ENCODE measurements at places on chromosomes 5 and 9.

GRCh38 chr9:35374910-35375309 is 115.0 kb upstream of the RUSC2 start:
- no peak for DNase-seq

GRCh38 chr9:112819635-112820496 is 69.3 kb downstream of the SNX30 start:
- no peak for DNase-seq

DNA sequence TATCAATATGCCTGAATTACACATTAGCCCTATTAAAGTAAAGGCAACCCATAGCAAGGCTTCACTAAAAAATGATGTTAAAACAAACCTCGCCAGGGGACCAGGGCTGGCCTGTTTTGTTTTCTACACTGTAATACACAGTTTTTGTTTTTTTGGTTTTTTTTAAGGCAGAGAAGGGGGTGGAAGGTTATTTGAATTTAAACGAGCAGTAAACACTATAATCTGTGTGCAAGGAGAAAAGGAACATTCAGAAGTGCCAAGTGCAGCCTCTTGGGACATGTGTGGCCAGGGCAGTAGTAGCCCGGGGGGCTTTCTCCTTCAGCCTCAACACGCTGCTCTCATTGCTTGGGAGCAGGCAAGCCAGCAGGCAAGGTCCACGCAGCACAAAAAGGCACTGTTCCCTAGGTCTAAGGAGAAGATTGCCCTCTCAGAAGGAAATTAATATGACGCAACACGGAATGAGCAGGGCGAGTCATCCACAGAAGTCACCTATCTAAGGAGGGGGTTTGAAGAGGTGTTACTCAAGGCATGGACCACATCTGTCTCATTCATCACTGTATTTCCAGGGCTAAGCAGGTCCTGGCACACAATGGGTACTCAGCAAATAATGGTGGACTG is 16.2 kb downstream of the SIL1 start:
- DNase-seq, result no peak

GRCh38 chr5:17847286-17847685 is 213.0 kb downstream of the TAF11L14 start:
- no peak for DNase-seq

DNA sequence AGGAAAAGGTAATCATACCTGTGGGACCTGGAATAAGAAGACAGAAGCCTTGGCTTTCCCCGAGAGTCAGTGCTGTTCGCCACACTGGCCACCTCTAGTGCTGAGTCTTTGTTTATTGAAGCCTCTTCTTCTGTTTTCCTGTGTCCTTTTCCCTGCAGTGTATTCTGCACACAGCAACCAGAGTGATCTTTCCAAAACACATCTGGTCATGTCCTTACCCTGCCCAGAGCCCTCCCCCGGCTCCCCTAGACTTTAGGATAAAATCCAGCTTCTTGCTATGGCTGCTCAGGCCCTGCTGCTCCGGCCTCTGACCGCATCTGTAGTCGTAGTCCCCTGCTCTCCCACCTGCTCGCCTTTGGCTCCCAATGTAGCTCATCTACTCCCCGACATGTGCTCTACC is 28.3 kb downstream of the GALNT10 start:
- no peak for DNase-seq

Data from activated CD4-positive, CD25-positive, alpha-beta regulatory T cell (primary cell).